ENCODE measurements at places on chromosomes 12 and 14. TPM values are rescaled to one million over a fixed set of nuclear protein-coding genes. Genes with fewer than 3 reads are reported as not detected.

Gene RD3L
- total RNA-seq: not detected

Gene GPR68
- 2.0 TPM for total RNA-seq

Gene PDZRN4
- total RNA-seq: 0.79 TPM

Gene TOGARAM1
- 37.5 TPM for total RNA-seq

Gene ERBB3
- 69.5 TPM for total RNA-seq

Gene SYT1
- total RNA-seq: 0.99 TPM

Gene OVCH1
- 0.30 TPM for total RNA-seq

Gene ZFHX2
- 0.39 TPM for total RNA-seq

Gene MYH6
- 0.30 TPM for total RNA-seq

Gene STK38L
- 36.2 TPM for total RNA-seq

Gene KRT75
- total RNA-seq: 84.8 TPM

Gene DAO
- total RNA-seq: not detected

Gene RNF34
- total RNA-seq: 50.0 TPM

Gene GXYLT1
- total RNA-seq: 15.3 TPM

Gene CCDC197
- not detected for total RNA-seq

Gene PPP4R4
- 2.4 TPM for total RNA-seq

Gene FAM177A1
- 26.0 TPM for total RNA-seq

Gene GUCY2C
- total RNA-seq: 0.10 TPM

Gene FGF23
- total RNA-seq: not detected

Gene CARMIL3
- 0.69 TPM for total RNA-seq

Gene KRR1
- 37.9 TPM for total RNA-seq

Gene SLC2A14
- not detected for total RNA-seq

Gene MYBPC1
- 398 TPM for total RNA-seq

Gene NPFF
- 0.59 TPM for total RNA-seq

Gene LAG3
- total RNA-seq: 0.49 TPM

Gene CNTN1
- total RNA-seq: 28.9 TPM

Gene NRIP2
- total RNA-seq: 0.79 TPM

Gene RERGL
- total RNA-seq: 0.79 TPM

Gene HOXC11
- total RNA-seq: 2.4 TPM

Gene KHNYN
- total RNA-seq: 38.8 TPM

Gene SLC10A1
- total RNA-seq: not detected

Gene HOXC6
- total RNA-seq: 6.0 TPM

All from skin of body (tissue), 3 donors.